ENCODE measurements at places on chromosomes 7 and 10. TPM values are rescaled to one million over a fixed set of nuclear protein-coding genes. Genes with fewer than 3 reads are reported as not detected.

DNA sequence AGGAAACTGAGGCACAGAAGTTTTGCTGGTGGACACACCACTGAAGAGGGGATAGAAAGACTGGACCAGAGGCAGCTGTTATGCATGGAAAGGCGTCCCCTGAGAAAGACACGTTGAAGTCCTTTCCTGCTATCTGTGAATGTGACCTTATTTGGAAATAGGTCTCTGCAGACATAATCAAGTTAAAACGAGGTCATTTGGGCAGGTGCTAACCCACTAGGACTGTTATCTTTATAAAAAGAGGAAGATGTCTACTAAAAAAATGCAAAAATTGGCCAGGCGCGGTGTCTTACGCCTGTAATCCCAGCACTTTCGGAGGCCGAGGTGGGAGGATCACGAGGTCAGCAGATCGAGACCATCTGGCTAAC is 31.6 kb downstream of the ELMO1 start:
- DNase-seq, result no peak

- DNase-seq, result no peak
These were observed 48.6 kb downstream of the PDSS1 start for GRCh38 chr10:26746061-26746460.

Gene NAMPT
- polyA plus RNA-seq, result 21.1 TPM

Gene CDNF
- 3.4 TPM for polyA plus RNA-seq

- DNase-seq, result no peak
These were observed 21.4 kb downstream of the CREB5 start for GRCh38 chr7:28433699-28434219.

- no peak for DNase-seq
These were observed 95.8 kb upstream of the TNS3 start for GRCh38 chr7:47677664-47678063.

DNA sequence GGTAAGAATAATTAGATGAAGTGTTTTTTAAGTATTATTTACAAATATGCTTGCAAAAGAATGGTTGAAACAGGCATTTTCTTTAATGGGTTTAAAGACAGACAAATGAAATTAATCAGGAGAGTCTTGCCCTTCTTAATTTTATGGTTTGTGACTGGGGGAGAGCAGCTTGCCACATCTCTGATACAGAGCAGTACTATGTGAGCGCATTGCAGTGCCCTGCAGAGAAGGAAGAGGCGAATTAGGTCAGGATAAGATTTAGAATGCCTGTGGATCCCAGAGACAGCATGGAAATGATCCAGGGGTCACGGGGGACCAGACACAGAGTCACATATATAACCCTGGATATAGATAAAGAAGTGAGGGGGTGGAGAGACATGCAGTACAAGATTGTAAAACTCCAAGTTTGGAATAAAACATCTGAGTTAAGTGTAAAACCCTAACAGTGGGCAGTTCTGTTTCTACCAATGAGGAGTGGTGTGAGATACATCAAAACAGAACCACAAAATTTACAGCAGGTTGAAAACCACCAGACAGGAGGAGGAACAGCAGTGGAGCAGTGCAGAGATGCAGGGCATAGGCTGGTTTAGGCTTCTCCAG is 125.5 kb downstream of the FAM204A start:
- DNase-seq, result no peak

All from muscle of arm (tissue), 14 donors.